ENCODE measurements at places on chromosomes 12 and 14.
A peak's percentile ranks its signal among the peaks of the same experiment; 100 is the strongest.

DNA sequence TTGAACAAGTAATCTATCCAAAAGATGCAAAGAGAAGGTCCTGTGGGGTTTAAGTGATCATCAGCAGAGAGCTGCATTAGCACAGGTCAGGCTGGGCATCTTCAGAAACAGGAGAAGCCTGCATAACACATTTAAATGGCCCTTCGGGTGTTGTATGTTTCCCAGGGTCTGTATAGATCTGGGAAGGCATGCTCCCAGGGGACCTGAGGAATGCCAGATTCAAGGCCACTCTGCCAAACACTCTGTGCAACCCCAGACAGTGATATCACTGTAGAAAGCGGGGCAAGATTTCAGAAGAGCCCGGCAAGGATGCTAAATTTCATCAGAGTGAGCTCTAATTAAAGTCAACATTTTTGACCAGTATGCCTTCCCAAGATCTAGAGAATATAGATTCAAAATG is 92.9 kb downstream of the ARMH4 start:
- no peaks in the 10 kb centered on the region for H3K36me3 ChIP-seq
- H3K4me3 ChIP-seq = no peak overlapping the region
- no peaks in the 10 kb centered on the region for H3K4me1 ChIP-seq
- DNase-seq = no peak
- H3K27ac ChIP-seq = no peak overlapping the region
- peaks cover 1% of the 10 kb centered on the region for H3K27me3 ChIP-seq

DNA sequence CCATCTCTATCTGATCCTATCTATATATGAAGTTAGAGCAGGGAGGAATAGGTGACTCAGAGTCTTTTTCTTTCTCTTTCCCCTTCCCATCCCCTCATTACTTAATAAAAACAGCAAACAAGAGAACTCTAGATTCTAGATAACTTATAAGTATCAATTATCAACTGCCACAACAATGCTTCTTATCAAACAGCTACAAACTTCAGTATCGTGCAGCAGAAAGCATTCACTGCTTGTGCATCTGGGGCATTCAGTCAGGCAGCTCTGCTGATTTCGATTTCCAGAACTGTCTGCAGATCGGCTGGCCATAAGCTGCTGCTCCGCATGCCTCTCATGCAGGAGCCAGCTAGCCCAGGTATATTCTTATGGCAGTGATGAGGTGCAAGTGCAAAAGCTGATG is 19.4 kb downstream of the A2ML1 start:
- H3K27me3 ChIP-seq = no peaks in the 10 kb centered on the region
- no peaks in the 10 kb centered on the region for H3K36me3 ChIP-seq
- H3K4me1 ChIP-seq = no peaks in the 10 kb centered on the region
- H3K4me3 ChIP-seq = no peak overlapping the region

DNA sequence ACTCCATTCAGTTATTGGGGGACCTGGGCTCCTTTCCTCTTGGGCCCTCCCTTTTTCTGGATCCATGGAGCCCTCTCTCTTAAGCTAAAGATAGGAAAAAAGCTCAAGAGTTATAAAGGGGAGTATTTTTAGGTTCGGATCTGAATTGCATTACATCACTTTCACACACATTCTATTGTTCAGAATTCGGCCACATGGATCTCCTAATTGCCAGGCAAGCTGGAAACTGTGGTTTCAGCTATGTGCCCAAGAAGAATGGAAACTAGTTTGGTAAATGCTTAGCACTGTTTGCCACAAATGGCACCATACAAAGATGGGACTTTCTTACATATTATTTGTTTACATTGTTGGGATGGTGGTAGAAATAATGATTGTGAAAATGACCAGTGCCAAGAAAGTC is 145.6 kb downstream of the LRIG3 start:
- no peak for DNase-seq
- H3K4me3 ChIP-seq = no peak overlapping the region
- no peaks in the 10 kb centered on the region for H3K27me3 ChIP-seq
- H3K36me3 ChIP-seq = no peaks in the 10 kb centered on the region

DNA sequence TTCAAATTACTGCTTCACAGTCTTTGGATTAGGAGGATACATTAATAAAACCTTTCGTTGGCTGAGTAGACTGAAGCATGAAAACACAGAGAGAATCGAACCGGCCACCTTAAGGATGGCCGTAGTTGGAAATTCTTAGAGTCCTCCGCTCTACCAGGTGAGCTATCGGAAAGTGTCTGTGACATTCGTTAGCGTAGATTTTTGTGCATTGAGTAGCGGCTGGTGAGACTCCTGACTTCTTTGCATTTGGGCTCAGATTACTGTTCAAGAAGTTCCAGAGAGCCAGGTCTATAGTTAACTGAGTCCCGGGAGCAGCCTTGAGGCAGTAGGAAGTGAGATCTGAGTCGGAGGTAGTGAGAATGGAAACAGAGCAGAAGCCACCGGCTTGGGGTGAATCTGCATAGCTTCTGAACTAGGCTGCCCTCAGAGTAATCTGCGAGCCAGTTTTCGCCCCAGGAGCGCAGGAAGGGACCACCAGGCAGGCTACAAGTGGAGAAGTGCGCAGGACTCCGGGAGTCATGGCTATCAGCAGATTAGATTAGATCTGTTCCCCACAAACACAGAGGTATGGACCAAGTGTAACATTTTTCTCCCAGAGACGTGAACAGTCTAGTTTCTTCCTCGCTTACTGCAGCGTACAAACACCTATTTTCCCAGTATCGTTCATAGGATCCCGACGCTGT is 11.0 kb downstream of the OR6S1 start:
- peak overlapping the region; percentile 29 for H3K27ac ChIP-seq
- no peak for DNase-seq
- no peaks in the 10 kb centered on the region for H3K36me3 ChIP-seq
- H3K27me3 ChIP-seq = peaks cover 2% of the 10 kb centered on the region
- peaks cover 7% of the 10 kb centered on the region for H3K4me1 ChIP-seq
- H3K4me3 ChIP-seq = peak overlapping the region; percentile 88

DNA sequence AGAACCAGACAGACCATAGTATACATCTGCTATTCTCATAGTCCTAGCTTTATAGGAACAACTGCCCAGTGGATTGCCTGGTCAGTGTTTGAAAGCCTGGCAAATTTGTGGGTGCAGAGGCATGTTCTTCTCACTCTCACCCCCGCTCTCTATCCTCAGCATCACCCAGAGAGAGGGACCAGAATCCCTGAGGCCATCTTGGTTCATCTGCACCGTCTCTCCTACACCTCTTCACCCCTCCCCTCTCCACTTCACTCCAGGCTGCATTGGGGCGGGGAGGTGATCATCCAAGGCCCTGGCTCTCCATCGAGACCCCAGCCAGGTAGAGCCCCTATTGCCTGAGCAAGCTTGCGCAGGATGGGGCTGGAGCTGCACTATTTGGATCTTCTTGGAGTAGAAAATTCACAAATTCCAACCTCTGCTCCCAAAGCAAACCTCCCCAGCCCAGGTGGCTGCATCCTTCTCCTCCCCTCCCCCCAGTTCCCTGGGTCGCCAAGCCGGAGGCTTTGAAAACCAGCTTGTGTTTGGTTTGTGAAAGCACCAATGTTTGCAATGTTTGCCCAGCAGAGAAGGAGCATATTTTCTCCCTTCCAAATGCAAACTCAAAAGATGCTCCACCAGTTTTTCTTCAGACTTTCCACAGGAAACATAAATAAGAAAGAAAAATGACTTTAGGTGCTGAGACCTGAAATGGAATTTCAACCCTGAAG is 18.6 kb upstream of the COL2A1 start:
- H3K4me3 ChIP-seq = no peak overlapping the region
- peaks cover 5% of the 10 kb centered on the region for H3K27me3 ChIP-seq
- no peaks in the 10 kb centered on the region for H3K4me1 ChIP-seq
- H3K27ac ChIP-seq = no peak overlapping the region

GRCh38 chr12:122845041-122845864 is 10.0 kb downstream of the HIP1R start:
- H3K27me3 ChIP-seq = no peaks in the 10 kb centered on the region
- no peak for DNase-seq
- H3K4me1 ChIP-seq = no peaks in the 10 kb centered on the region
- no peaks in the 10 kb centered on the region for H3K36me3 ChIP-seq
- H3K4me3 ChIP-seq = no peak overlapping the region
- H3K27ac ChIP-seq = no peak overlapping the region

- no peaks in the 10 kb centered on the region for H3K27me3 ChIP-seq
- no peak overlapping the region for H3K27ac ChIP-seq
- H3K4me3 ChIP-seq = no peak overlapping the region
- peaks cover 3% of the 10 kb centered on the region for H3K36me3 ChIP-seq
- no peak for DNase-seq
Observed at GRCh38 chr12:124836759-124837158, 26.9 kb downstream of the SCARB1 start.

GRCh38 chr14:88551094-88551870 is 3.5 kb downstream of the PTPN21 start:
- H3K27me3 ChIP-seq = peaks cover 22% of the 10 kb centered on the region
- H3K4me3 ChIP-seq = no peak overlapping the region
- no peaks in the 10 kb centered on the region for H3K4me1 ChIP-seq
- no peaks in the 10 kb centered on the region for H3K36me3 ChIP-seq
- no peak for DNase-seq

DNA sequence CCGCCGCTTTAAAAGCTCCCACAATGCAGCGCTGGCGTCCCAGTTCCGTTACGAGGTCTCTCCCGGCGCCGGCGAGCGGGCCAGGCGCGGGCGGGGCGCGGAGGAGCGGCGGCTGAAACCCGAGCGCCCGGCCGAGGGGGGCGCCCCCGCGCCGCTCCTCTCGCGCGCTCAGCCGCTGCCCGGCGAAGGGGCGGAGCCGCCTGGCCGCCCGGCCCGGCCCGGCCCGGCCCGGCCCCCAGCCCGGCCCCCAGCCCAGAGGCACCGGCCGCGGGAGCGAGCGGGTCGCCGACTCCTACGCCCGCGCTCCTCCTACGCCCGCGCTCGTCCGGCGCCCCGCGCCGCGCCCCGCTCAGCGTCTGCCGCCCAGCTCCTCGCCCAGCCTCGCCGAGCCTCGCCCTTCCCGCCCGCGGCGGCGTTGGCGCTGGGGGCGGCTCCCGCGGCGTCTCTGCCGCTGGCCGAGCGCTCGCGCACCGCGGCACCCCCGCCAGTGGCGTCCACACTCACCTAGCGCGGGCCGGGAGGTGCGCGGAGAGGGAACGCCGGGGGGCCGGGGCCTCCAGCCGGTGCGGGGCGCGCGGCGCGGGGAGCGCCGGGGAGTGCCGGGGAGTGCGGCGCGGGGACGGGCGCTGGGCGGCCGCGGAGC is at the start of gene RASSF8:
RASSF8 (plus strand) TSS at position 255 of the 643 bp plus-strand sequence. CDS start 96,662 bp downstream, outside the sequence.
- peaks cover 16% of the 10 kb centered on the region for H3K27me3 ChIP-seq
- no peaks in the 10 kb centered on the region for H3K36me3 ChIP-seq

DNA sequence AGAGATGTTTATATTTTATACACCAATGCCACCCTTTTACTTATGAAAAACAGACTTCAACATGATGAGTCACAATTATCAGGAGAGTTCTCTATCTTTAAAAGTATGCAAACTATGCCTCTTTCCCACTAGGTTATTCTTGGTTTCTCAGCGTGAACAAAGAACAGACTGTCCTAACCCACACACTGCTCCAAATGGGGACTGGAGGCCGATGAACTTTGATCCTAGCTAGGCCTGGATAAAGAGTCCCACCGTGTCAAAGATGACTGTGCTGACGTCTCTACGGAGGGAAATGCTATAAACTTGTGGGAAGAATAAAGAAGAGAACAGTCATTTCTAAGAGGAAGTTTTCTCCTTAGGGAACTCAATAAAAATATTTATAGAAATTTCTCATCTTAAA is 160.1 kb downstream of the EPS8 start:
- peak; percentile 46 for DNase-seq
- H3K4me1 ChIP-seq = no peaks in the 10 kb centered on the region
- H3K27me3 ChIP-seq = no peaks in the 10 kb centered on the region
- H3K36me3 ChIP-seq = no peaks in the 10 kb centered on the region

- no peak overlapping the region for H3K4me3 ChIP-seq
- H3K27ac ChIP-seq = no peak overlapping the region
- H3K27me3 ChIP-seq = no peaks in the 10 kb centered on the region
- H3K36me3 ChIP-seq = no peaks in the 10 kb centered on the region
- no peaks in the 10 kb centered on the region for H3K4me1 ChIP-seq
Observed at GRCh38 chr14:49545716-49546115, 40.5 kb downstream of the RPS29 start.

DNA sequence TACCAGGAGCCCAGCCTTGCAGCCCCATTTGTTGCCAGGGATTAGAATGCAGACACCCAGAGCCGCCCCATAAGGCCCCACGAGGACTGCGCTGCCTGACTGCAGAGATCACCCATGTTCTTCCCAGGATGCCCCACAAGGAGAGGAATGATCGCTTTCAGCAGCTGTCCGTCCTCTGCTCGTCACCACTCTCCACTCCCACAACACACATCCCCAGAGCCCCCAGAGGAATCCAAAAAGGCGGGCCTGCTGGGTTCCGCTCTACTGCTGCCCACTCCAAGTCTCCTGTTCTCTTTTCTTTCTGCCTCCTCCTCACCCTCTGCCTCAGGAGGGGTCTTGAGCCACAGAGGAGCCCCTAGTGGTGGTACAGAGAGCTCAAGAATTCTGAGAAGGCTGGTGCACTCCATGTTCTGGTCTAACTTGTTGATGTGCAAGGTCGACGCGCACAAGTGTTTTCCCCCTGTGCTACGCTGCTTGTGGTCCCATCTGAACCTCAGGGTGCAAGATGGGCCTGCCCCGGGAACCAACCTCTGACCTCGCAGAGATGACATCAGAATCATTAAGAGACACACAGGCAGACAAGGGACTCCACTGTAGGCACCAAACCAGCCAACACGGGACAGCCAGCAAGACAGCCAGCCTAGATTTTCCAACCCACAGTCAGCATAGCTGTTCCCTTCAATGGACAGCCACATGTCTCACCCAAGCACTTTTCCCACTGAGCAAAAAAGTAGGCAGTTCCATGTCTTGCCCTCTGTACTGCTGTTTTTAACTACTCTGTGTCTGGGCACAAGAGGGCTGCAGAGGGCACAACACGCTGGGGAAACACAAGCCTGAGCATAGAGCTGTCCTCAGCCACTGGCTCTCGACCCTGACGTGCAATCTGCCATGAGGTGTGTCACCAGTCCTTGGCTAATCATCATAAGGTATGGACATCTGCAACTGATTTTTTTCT is 29.9 kb downstream of the PXN start:
- H3K27me3 ChIP-seq = no peaks in the 10 kb centered on the region
- no peak overlapping the region for H3K27ac ChIP-seq
- no peak overlapping the region for H3K4me3 ChIP-seq
- no peak for DNase-seq
- peaks cover 4% of the 10 kb centered on the region for H3K4me1 ChIP-seq

DNA sequence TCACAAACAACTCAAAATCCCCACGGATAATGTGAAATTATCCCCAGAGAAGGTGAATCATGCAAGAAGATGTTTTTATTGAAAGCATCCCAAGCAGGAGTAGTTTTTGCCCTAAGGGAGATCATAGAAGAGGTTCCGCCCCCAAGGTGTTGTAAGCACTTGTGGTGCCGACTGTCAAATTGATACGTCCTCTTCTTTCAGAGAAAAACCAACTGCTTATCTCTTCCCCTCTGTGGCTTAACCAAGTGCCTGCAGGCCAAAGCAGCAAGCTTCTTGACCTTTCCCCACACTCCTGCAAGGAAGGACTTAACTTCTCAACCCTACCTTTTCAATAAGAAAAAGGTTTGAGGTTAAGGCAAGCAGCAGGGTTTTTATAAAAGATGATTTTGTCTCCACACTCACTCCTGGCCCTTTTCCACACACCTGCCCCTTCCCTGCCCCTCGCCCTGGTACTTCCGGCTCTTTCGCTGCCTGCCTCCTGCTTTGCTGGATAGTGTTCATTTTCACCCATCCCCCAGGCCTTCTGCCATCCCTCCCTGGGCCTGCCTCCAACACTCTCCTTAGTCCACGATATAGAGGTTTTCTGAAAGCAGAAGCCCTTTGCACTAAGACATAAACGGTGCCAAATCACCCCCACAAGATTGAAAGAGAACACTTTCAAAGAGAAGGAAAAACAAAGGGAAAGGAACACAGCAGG is 114.5 kb downstream of the EGLN3 start:
- DNase-seq = no peak
- no peak overlapping the region for H3K27ac ChIP-seq
- no peak overlapping the region for H3K4me3 ChIP-seq
- H3K4me1 ChIP-seq = no peaks in the 10 kb centered on the region
